Activated CD8-positive, alpha-beta T cell treated with anti-CD3 and anti-CD28 coated beads for 36 hours (primary cell): ENCODE measurements at places on chromosomes 1 and 21.

- peak; percentile 38 for DNase-seq
These were observed 4.6 kb downstream of the GFI1 start for GRCh38 chr1:92481971-92482664.

DNA sequence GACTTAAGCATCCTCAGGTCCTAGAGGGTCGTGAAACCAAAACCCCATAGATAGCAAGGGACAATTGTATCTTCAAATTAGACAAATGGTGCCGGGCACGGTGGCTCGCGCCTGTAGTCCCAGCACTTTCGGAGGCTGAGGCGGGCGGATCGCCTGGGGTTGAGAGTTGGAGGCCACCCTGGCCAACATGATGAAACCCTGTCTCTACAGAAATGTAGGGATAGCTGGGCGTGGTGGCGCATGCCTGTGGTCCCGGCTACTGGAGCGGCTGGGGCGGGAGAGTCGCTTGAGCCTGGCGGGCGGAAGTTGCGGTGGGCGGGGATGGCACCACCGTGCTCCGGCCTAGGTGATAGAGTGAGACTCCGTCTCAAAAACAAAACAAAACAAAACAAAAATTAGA lies 780.6 kb downstream of the BRINP3 start:
- no peak for DNase-seq

DNA sequence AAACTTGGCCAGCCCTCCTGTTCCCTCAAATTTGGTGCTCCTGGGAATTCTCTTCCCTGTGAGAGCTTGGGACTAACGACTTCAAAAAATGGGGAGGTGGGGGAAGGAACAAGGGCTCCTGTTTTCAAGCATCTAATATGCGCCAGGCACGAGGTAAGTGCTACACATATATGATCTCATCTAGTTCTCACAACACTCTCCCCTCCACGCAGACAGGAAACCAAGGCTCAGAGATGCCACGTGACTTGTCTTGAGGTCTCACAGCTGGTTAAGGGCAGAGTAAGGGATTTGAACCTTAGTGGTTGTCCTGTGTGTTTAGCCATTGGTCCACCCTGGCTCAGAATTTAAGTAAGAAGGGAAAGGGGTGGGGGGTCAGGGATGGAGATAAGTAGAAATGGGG lies 125.9 kb downstream of the DMRTB1 start:
- DNase-seq = peak; percentile 79

DNA sequence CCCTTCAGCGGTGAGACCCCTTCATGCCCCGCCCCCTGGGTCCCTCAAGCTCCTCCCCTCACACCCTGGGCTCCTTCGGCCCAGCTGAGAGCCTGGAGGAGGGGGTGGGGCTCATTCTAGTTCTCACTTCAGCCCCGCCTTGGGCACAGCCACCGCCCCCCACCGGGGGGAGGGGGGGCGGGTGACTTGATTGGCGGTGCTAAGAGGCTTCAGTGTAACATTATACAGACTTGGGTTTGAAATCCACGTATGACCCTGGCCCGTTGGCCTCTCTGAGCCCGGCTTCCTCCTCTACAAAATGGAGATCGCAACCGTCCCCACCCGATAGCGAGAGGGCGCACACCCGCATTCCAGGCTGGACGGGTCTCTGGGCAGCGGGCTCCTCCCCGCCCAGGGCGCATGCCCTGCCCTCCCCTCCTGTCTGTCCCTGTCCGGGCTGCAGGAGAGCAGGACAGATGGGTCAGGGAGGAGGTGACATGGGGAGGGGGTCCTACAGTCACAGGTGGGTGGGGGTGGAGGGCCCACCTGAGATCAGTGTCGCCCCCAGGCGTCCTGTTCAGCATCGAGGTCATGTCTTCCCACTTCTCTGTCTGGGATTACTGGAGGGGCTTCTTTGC lies 5.1 kb downstream of the CLCNKB start:
- DNase-seq = peak; percentile 68

DNA sequence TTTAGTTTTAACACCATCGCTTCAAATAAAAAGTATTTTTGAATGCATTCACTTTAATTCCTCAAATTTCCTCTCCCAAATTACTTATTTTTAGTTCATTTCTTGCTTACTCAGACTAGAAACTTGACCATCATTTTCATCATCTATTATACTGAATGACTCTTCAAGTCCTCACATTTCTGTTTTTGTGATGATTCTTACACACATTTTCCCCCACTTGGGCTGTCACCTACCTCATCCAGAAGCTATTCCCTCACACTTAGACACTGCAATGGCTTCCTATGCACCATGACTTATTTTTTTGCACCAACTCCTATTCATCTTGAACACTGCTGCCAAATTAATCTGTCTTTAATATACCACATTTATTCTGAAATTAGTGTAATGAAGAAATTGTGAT lies 239.6 kb upstream of the DUSP10 start:
- DNase-seq = no peak

- DNase-seq = no peak
These were observed 9.9 kb upstream of the RIPK4 start for GRCh38 chr21:41776778-41777177.

GRCh38 chr1:94258873-94259331 lies 21.5 kb upstream of the ARHGAP29 start:
- no peak for DNase-seq

DNA sequence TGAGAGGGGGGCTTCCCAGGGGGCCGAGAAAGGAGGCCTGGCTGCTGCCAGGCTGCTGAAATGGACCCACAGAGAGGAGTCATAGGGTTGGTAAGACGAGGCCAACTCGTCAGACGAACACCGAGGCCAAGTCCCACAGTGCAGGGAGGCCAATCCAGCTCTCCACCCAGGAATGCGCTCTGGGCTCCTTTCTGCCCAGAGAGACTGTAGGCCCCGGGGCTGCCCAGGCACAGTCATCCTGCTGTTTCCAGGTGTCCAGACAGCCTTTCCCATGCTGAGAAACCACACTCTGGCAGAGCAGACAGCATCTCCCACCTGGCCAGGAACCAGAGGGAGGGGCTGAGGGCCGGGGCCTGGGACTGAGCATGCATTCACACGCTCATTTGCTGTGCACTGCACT lies 26.7 kb upstream of the RSPO1 start:
- DNase-seq = no peak

- DNase-seq = no peak
These were observed 20.5 kb downstream of the ALDH4A1 start for GRCh38 chr1:18881642-18882431.

GRCh38 chr1:155892796-155893195 lies 18.4 kb downstream of the RIT1 start:
- no peak for DNase-seq

DNA sequence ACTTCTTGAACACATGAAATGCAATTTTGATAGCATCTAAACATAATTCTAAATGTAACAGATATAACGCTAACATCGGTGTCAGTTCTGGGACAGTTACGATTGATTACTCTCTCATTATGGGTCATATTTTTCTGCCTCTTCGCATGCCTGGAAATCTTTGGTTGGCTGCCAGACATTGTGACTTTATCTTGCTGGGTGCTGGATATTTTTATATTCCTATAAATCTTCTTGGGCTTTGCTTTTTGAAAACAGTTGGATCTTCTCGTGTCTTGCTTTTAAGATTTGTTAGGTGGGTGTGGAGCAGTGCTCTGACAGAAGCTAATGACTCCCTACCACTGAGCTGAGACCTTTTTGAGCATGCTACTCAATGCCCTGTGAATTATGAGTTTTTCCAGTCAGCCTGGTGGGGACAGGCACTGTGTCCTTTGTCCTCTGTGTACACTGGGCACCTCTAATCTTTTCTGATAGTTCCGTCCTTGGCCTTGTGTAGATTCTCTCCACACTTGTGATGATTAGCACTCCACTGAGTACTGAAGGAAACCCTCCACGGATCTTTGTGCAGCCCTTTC lies 28.0 kb upstream of the EDARADD start:
- no peak for DNase-seq

GRCh38 chr21:45153358-45154318 lies 79.3 kb downstream of the ADARB1 start:
- DNase-seq = no peak

GRCh38 chr1:46508757-46509156 lies 19.1 kb downstream of the DMBX1 start:
- DNase-seq = no peak

- DNase-seq = peak; percentile 62
These were observed 803 bp downstream of the COP1 start for GRCh38 chr1:176206006-176206960.

DNA sequence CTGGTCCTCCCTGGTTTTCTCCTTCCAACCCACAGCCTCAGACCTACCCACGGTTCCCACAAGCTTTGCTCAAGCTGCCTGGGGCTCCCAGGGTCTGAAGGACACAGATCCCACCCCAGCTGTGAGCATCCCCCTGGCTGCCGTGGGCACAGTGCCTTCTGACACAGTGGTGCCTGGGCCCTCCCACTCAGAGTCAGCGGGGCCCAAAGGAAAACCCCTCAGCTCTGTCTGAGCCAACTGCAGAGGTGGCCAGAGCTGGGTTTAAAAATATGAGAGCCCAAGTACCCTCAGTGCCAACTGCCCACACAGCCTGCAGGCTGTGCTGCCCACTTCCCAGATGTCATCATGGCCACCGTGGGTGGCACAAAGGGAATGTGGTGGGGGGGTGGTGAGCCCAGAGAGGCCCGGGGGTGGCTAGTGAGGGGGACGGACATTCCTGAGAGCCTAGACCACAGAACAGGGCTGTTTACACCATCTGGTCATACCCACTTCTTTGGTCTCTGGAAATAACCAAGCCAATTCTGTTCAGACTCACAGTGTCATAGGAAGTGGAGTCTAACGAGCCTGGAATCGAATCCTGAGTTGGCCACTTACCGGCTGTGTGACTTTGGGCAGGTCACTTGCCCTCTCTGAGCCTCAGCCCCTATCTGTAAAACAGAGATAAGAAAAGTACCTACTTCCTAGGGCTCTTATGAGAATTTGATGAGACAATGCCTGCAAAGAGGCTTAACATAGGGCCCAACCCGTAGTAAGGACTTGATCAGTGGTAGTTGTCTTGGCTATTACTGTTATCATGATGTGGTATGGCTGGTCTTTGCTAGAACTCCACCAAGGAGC lies 85.5 kb downstream of the CAMK2N1 start:
- DNase-seq = no peak

GRCh38 chr1:206121269-206121668 lies 4.1 kb upstream of the AVPR1B start:
- no peak for DNase-seq

DNA sequence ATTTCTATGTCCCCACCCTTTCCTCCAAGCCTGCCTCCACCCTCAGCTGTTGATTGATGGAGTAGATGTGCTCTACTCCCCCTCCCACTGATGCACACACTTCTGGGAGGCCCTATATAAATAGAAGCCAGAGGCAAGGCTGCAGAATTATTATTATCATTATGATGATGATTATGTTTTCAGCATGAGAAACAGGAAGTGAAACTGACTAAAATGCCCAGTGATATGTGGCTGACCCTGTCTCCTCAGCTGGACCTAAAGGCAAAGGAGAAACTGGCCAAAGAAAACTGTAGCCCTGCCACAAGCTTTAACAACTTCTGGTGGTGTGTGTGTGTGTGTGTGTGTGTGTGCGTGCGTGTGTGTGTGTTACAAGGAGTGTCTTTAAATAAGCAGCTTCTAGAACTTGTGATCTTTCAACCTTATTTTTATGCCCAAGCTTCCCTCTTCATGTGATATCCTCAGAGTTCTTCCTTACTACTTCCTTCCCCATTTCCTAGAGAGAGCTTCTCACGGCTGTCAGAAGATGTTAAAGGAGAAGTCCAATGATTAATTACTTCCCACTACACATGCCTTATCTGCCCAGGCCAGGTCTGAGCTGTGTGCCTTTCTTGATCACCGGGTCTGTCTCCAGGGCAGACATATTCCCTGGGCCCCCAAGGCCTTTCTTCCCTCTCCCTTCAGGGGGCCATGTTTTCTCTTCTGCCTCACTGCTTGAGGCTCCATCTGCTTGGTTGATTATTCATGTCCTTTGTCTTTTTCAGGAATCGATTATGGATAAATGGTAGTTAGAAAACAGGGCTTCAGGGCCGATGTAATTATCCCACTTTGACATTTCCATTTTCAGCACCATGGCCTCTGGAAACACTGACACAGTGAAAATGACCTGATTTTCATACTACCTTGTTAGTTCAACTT lies 11.6 kb upstream of the MAPKAPK2 start:
- DNase-seq = no peak

DNA sequence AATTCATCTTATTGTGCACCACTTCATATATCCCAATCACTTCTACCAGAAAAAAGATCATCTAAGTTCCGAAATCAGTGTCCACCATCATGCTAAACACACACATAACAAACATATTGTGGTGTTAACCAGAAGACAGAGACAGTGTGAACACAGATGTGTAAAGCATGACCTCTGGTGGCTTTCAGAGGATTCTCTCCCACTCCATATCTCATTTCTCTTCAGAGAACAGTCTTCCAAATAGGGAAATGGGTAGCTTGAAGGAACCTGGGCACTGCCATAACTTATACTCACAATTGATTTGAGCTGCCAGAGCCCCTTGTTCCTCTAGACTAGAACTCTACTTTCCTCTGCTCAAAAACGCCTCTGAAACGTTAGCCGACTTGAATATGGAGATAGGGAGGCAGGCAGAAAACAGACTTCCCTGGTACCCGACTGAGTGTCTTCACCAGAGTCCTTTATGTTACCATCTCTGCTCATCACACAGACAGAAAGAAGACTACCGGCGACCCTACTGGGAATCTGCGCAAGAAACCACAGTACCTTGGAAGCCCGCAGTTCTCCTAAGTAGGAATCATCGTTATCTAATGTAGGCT lies 1.8 kb upstream of the ELAPOR1 start:
- DNase-seq = no peak
